ENCODE measurements at places on chromosomes 13 and 19.

DNA sequence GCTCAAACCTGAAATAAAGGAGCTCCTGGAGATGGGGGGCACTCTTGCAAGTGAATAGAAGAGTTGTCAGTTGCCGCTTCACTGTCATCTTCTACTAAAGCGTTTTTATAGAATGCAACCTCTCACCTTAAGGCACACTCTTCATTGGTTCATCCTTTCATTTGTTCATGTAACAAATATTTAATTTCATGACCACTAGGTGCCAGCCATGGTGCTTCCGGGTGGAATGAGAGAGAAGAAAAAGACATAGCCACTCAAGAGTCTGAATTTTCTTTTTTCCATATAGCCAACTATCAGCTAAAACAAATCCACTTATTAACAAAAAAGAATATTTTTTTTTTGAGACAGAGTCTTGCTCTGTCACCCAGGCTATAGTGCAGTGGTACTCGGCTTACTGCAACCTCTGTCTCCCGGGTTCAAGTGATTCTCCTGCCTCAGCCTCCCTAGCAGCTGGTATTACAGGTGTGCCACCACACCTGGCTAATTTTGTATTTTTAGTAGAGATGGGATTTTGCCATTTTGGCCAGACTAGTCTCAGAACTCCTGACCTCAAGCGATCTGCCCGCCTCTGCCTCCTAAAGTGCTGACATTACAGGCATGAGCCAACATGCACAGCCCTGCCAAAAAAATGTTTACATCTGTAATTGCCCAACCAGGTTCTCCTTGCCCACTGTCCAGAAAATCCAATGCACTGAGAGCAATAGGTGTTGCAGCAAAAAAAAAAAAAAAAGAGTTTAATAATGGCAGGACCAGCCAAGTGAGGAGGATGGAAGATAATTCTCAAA lies 22.1 kb upstream of the SACS start:
- peak; percentile 26 for DNase-seq

DNA sequence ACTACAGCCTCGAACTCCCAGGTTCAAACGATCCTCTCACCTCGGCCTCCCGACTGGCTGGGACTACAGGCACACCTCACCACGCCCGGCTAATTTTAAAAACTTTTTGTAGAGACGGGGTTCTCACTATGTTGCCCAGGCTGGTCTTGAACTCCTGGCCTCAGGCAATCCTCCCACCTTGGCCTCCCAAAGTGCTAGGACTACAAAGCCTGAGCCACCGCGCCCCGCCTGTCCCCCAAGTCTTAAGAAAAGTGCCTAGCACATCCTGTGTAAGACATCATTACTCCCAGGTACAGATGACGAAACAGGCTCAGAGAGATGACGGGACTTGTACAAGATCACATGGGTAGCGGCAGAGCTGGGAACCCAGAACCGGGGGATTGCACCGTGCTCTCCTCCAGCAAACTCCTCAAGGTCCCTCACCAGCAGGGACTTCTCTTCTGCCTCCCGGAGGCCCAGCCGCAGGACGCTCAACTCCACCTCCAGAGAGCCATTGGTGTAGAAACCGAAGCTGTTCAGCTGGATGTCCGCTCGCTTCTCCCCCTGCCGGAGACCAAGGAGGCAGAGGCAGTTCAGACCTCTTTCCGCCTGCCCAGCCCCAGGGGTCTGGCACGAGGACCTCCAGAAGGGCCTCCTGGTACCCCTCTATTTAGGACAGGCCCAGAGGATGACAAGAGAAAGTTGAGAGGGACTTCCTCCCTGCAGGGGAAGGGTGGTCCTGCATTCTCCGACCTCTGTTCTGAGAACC lies 1.0 kb downstream of the GPR108 start:
- peak; percentile 65 for DNase-seq

DNA sequence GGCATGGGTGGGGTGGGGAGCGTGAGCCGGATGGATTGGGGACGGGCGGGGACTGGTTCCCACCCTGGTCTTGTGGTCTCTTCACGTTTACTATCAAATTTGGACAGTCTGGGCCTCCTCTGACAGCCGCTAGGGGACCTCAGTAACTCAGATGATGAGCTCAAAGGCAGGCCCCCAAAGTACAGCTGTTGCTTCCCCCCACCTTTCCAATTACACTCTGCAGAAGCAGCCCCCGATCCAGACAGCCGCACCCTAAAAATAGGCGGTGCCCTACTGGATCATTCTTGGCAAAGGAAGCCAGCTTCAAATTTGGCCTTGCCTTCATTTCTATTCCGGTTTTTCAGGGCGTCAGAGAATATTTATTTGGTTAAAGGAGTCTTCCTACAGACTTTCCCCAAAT lies 1.9 kb upstream of the FOXO1 start:
- DNase-seq = peak; percentile 12

DNA sequence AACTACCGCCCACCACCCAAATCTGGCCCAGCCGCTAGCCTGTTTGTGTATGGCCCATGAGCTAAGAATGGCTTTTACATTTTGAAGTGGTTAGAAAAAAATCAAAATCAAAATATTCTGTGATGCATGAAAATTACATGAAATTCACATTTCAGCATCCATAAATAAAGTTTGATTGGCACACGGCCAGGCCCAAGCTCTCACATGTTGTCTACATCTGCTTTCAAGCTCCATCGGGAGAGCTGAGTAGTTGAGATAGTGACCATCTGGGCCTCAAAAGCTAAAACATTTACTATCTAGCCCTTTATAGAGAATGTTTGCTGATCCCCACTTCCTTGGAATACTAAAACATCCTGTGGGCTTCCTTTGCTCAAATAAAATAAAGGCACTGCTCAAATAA lies 14.5 kb downstream of the RFX2 start:
- DNase-seq = no peak

DNA sequence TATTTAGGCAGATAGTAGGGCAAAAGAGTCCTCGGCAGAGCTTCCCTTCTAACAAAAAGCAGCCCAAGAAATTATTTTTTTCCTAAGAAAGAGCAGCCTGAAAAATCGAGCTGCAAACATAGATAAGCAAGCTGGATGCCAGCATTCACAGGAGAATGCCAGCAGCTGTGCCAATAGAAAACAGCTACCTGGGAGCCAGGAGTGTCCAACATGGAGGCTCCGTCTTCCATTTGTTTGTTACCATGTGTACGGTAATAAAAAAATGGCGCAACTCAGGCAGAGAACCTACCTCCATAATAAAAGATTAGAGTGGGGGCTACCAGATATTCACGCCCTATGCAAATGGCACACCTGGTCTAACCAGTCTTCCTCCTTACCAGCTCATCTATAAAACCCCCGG lies 77.6 kb upstream of the IPO5 start:
- DNase-seq = no peak

- DNase-seq = no peak
These were observed 13.0 kb upstream of the FPR3 start for GRCh38 chr19:51781999-51782398.

DNA sequence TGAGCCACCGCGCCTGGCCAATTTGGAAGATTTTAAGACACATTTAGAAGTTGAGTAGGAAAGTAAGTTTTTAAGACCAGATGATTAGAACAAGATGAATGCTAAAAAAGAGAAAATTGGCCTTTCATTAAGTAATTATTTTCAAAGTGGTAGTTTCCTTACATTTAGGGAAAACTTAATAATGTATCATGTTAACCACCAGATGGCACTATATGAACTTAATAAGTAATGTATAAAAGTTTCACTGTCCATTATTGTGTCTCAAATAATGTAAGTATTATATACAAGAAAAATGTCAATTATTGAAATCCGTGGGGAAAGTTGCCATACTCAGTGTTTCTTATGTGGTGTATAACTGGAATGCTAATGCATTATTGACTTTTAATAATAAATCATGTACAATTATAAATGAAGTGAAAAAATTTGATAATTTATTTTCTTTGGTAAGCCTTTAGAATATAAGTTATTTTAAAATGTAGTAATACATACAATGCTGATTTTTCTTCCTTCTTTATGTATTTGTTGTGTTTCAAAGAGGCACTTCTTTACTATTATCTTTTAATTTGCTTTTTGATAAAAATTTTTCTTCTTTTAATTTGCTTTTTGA lies 29.2 kb downstream of the COG6 start:
- no peak for DNase-seq

DNA sequence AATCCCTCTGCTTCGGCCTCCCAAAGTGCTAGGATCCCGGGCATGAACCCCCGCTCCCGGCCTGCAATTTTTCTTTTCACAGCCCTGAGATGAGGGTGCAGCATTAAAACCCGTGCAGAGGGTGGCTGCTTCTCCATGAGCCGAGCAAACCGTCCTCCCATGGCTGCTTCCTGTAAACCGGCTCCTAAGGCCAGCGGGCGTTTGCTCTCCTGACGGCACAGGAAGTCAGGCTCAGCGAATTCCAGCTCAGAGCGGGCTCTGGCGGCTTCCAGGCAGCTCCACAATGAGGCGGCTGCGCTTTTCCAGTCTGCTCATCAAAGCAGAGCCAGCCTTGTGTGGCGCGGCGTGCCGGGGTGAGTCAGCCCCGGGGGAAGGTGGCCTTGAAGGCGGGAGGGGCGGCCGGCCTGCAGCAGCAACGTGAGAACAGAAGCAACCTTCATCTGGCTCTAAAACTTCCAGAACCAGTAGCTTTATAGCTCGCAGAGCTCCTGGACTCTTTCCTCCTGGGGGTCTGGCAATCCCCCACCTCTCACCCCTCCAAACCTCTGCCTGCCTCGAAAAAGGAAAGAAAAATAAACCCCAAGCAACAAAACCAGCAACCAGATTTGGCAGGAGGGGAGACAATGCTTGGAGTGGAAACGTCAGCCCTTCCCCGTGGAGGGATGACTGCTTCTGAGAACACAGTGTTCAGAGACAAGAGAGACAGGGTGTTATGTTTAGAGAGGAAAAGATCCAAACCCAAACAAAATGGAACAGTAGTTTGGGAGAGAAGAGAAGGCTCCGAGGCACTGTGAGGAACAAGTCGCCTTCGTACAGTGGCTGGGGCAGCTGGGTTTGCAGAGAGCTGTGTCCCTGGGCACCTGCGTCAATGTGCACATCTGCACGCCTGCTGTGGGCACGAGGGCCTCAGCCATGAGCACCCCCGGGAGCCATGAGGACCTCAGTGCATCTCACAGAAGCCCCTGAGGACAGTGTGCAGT lies 67.8 kb downstream of the GADD45B start:
- DNase-seq = peak; percentile 91
